Stimulated activated CD4-positive, alpha-beta T cell treated with anti-CD3 and anti-CD28 coated beads, Interleukin-12 subunit alpha, Interleukin-12 subunit beta, amount 100 ng/mL, for 48 hours (primary cell): ENCODE measurements at places on chromosomes 7 and 10.
A peak's percentile ranks its signal among the peaks of the same experiment; 100 is the strongest.

DNA sequence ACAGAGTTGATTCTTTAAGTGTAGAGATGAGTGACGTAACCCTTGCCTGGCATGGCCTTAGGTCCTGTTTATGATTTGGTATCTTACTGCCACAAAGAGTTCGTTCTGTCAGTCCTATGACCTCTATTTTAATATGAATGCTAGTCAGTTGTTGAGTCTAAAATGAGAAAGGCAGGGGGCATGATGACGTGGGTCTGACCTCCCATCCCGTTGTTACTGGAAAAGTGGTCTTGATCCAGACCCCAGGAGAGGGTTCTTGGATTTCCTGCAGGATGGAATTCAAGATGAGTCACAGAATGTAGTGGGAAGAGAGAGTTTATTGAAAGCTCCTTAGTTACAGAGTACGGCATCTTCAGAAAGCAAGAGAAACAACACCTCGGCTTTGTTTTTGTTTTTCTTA is 317.0 kb upstream of the COBL start:
- no peak for DNase-seq

DNA sequence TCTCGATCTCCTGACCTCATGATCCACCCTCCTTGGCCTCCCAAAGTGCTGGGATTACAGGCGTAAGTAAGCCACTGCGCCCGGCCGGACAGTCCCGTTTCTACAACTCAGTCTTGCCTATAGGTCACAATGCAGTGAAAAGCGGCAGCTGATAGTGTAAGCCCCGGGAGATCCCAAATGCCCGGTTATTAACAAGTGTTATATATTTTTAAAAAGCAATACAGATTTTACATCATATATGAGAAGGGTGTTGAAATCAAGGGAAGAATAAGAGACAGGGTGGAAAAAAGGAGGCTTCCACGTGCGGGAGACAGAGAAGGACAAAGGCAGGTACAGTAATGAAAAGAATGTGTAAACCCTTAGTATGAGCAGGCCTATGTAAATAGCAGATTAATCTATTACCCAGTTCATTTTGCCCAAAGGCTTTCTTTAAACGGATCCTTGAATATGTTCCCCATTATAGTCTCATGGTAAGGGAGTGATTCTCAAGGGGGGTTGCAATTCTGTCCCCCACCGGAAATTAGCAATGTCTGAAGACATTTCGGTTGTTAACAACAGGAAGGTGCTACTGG is 170.8 kb downstream of the PDE1C start:
- DNase-seq: no peak

- DNase-seq: no peak
Measured at GRCh38 chr10:75884808-75885207, 453.4 kb downstream of the LRMDA start.

- no peak for DNase-seq
Measured at GRCh38 chr10:74901301-74901700, 74.9 kb downstream of the KAT6B start.

DNA sequence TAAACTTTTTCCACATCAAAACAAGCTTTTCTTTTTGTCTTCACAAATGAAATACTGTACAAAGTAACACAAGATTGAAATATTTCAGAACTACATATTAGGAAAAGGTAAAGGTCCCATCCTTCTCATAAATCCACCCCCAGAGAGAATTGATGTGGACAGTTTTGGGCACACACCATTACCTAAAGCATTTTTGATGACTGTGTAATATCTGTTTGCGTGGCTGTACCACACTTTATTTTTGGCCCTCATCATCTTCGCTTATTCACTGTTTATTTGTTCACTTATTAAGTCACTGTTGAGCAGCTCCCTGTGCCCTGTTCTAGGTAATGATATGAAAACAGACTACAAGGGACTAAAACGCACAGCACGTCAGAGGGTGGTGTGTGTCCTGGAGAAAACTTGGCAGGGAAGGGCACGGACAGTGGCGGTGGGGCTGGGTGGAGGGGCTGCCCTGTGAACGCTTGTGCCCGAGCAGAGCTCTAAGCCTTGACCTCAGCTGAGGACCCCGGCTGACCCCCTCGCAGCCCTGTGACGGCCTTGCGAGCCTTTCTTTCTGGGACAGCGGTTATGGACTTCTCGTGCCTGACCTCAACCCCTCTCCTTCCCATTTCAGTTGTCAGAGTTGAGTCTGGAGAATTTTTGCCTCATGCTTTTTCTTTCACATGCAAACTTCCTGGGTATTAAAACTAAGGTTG is 241.3 kb downstream of the EMX2 start:
- no peak for DNase-seq

DNA sequence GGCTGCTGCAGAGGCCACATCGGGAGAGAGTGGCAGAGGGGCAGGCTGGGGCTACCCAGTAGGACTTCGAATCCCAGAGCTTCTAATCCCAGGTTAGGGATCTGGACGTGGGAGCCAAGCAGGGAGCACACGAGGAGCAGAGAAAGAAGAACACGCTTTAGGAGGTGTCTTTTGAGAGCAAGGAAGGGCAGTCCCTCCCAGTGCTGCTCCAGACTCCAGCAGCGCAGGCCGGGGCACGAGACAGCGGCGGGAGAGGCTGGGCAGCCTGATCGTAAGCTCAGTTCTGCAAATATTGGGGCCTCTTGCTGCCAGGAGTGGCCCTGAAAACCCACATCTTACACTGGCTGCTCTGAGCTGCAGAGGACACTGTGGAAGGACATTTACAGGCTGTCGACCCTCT is 75.9 kb downstream of the HIPK2 start:
- DNase-seq: no peak

- no peak for DNase-seq
Measured at GRCh38 chr7:56287429-56288138, 171.4 kb upstream of the NUPR2 start.

DNA sequence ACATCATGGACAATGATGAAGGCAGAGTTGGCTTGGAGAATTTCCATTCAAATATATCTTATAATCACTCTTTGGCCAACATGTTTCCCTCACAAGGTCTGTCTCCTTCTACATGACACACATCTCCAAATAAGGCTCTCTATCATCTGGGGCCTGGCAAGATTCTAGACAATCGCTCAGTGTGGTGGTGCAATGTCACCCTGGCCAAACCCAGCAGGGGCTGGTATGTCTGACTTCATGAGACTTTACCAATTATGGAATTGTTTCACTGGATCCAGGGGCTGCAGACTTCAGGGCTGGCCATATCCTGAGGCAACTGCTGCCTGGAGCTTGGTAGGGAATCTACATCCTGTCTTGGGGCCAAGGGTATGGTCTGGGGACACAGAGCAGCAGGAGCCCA is 319.0 kb downstream of the PLXNA4 start:
- DNase-seq: no peak

GRCh38 chr10:88159127-88159829 is 295.9 kb downstream of the PTEN start:
- DNase-seq: no peak

- no peak for DNase-seq
Measured at GRCh38 chr7:75737856-75738603, 711 bp downstream of the HIP1 start.

DNA sequence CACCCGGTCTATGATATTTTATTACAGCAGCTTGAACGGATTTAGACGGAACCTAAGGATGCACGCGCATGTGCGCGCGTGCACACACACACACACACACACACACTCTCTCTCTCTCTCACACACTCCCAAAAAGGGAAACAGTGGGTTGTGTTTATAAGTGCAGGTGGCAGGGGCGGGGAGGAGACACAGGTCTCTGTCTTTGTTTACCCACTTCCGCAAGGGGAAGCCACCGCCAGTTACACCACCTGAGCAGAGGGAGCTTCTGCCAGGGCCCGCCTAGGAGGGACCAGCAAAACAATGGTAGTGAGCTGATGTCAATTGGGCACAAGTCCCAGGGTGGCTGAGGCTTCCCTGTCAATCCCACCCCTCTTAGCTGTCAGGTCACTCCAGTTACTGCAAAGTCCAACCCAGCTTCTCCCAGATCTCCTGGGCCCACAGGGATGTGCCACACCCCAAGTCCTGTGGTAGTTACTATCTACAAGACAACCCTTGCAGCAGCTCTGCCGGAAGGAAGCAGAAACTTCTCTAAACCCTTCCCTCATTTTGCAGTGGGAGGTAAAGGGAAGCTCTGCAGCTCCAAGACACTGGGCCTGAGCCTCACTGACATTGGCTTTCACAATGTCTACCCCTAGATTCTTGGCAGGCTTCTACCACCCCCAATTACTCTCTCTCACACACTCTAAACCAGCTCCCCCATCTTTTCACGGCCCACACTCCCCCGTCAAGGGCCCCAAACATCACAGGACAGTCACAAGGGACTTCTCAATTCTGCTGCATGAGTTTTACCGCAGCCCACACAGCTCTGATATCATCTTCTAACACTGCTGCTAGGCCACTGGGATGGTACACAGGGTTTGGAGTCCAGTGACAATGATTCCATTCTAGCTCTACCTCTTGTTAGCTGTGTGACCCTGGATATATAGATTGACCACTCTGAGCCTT is 17.6 kb downstream of the ANXA11 start:
- DNase-seq: peak; percentile 52

DNA sequence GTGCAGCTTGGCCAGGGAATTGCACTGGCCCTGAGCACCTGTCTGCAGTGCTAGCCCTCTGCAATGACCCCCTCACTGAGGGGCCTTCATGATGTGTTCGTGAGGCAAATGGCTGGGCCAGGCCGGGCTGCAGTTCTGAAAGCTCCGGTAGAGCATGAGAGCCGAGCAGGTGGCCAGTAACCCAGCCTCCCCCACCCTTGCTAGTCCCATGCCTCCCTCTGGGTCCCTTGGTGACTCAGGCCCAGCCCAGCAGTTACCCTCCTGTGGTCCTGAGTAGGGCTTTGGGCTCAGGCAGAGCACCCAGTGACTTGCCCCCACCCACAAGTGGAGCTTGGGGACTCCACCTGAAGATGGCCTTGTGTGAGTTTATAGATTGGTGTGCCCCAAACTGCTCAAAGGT is 16.1 kb upstream of the CSGALNACT2 start:
- no peak for DNase-seq

GRCh38 chr10:117550076-117550475 is 7.5 kb downstream of the EMX2 start:
- DNase-seq: no peak

- no peak for DNase-seq
Measured at GRCh38 chr7:141045842-141046620, 27.8 kb upstream of the TMEM178B start.

DNA sequence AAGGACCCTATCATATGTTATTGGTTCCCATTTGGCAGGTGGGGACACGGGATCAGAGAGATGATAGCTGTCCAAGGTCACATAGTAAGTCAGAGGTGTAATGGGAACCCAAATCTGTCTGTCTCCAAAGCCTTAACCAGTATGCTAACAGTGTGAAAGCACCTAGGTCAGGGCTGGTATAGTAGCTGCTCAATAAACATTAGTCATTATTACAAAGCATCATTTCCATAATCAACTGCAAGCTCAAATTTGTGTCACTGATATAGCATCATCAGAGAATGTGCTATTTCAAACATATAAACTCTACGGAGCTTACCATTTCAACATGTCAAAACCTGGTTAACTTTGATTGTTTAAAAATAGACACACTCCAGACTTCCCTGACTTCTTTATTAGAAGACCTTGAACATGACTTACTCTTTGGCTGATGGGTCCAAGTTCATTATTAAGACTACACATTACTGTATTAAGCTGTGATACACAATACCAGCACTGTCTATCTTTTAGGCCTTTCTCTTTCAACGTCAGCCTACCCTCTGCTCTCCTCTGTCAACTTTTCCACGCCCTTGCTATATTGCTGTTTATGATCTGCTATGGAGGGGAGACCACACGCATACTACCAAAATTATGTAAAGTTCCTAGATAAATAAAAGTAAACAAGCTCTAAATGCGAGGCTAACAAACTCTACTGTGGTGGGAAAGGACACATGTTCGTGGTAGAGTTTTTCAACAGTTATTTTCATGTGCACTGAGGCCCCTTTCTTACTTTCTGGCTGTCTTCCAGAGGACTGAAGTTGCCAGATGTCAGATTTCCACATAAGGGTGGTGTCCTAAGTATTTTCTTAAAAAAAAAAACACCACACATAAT is 33.6 kb downstream of the DNMBP start:
- DNase-seq: no peak

GRCh38 chr7:50714857-50715256 is 67.8 kb downstream of the GRB10 start:
- DNase-seq: no peak

GRCh38 chr10:33739031-33739430 is 404.6 kb upstream of the NRP1 start:
- DNase-seq: no peak

DNA sequence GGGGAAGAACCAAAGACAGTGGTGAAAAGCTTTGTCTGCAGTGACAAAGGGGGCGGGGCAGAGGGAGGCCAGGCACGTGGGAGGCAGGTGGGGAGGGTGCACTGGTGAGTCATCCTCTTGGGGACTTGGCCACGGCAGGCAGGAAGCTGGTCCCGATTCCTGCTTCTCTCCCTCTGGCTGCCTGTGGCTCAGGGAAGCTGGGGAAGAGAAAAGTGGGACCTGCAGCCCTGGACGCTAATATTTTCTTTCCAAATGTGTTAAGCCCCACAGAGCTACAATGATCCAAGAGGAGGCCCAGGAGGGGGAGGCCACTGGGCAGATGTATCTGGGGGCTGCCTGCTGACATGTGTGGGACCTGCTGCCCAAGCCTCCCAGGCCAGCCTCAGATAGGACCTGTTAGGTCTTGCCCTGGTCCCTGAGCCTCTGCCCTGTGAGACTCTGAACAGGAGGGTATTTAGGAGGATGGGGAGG is 231.8 kb downstream of the KCNMA1 start:
- DNase-seq: no peak

DNA sequence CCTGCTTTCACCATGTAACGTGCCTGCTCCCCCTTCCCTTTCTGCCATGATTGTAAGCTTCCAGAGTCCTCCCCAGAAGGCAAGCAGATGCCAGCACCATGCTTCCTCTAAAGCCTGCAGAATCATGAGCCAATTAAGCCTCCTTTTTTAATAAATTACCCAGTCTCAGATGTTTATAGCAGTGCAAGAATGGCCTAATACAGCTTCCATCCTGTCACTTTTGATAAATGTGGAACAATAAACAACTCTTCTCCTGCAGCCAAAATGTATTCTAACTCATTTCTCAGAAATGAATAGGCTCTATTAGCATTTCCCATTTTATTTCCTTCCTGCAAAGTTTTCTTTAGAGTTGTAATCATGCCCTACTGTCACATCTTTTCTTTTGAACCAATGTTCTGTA is 43.4 kb downstream of the C7orf25 start:
- no peak for DNase-seq

DNA sequence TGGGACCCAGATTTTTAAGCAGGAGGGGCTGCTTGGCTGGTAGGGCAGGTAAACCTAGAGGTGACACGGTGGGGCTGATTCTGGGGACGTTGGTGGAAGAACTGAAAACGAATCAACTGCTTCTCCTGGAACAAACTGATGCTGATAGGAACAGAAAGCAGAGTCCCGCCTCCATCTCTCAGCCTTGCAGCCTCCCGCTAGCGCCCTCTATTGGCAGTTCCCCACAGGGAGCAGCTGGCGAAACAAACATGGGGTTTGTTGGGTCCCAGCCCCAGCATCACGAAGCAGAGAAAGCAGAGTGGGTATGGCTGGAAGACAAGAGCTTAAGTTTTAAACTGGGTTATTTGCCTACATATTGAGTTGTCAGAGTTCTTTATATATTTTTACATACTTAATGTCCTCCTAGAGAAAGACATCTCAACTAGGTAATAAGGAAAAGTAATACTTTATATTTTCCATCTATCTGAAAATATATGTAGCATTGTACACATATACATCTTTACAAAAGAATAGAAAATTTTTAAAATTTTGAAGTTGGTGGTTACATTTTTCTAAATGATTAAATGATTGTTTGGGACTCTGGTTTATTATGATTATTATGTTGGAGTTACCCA is 42.3 kb upstream of the FOXI2 start:
- DNase-seq: peak; percentile 33
